ENCODE measurements at places on chromosomes 7 and 10.

GRCh38 chr10:112619556-112619955 is 172.5 kb downstream of the VTI1A start:
- no peak for DNase-seq

DNA sequence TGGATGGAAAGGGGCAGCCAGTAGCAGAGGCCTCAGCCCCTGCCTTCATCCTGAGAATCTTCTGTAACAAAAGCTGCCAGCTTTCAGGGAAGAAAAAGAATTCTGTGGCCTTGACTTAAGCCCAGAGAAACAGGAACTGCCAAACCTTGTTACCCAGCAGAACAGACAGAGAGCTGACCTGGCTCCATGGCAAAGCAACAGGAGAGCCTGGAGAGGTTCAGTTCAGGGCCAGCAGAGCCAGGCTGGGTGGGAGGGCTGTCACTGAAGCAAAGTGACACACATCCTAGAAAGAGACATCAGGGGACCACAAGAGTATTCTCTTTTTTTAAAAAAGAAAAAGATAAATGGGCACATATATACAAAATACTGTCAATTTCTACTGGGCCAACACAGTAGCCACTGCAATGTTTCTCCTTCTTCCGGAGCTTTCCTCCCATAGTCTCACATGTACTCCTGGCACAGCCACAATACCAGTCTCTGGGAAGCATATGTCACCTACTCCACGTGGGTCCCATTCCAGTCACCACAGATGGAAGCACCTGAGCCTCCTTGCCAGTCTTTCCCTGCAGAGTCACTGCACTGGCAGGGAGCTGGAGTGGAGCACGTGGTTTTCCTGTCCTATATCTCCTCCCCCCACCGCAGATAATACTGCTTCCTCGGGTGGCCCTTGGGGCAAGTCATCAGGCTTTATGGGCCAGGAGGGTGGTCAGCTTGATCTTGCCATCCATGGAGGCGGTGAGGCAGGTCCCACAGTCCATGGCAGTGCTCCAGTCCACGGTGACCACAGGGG is 15.2 kb upstream of the CYREN start:
- DNase-seq: no peak

- DNase-seq: no peak
These were observed 13.1 kb upstream of the FBXW4 start for GRCh38 chr10:101708073-101708472.

DNA sequence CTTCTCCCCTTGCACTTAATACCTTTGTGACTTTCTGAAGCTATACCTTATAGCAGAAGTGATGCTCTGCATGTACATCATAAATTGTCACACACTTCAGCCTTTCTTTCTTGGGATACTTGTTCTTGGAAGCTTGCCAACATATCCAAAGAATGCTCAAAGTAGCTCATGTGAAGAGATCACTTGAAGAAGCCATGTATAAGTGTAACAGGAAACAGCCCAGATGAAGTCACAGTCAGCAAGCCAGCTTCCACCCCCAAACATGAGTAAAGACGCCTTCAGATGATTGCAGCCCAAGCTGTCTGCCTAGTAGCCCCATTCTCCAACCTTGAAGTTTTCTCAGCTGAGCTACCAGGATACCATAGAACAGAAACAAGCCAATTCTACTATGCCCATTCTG is 50.9 kb downstream of the DGKB start:
- no peak for DNase-seq

- no peak for DNase-seq
These were observed 58.5 kb upstream of the IGFBP3 start for GRCh38 chr7:45979275-45980180.

DNA sequence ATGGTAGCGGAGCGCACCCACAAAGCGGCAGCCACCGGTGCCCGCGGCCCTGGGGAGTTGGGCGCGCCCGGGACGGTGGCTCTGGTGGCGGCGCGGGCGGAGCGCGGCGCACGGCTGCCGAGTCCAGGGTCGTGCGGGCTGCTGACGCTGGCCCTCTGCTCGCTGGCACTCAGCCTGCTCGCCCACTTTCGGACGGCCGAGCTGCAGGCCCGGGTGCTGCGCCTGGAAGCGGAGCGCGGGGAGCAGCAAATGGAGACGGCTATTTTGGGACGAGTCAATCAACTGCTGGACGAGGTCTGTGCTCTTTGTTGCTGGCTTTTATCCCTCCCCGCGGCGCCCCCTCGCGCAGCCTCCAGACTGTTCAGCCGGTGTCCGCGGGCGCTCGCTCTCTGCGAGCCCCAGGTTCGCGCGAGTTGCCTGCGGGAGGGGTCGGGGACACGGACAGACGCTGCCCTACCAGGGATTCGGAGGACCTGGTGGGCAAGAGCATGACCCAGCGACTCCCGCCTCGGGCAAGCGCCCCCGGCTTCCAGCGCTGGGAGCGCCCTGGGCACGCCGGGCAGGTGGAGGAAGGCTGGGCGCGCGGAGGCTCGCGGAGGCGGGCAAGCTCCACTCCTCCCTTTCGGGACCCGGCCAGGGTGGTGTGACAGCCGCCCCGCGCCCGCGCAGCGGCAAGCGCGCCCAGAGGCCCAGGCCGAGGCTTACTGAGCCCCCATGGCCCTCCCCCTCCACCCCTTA is 887 bp downstream of the COL13A1 start:
- peak; percentile 73 for DNase-seq

DNA sequence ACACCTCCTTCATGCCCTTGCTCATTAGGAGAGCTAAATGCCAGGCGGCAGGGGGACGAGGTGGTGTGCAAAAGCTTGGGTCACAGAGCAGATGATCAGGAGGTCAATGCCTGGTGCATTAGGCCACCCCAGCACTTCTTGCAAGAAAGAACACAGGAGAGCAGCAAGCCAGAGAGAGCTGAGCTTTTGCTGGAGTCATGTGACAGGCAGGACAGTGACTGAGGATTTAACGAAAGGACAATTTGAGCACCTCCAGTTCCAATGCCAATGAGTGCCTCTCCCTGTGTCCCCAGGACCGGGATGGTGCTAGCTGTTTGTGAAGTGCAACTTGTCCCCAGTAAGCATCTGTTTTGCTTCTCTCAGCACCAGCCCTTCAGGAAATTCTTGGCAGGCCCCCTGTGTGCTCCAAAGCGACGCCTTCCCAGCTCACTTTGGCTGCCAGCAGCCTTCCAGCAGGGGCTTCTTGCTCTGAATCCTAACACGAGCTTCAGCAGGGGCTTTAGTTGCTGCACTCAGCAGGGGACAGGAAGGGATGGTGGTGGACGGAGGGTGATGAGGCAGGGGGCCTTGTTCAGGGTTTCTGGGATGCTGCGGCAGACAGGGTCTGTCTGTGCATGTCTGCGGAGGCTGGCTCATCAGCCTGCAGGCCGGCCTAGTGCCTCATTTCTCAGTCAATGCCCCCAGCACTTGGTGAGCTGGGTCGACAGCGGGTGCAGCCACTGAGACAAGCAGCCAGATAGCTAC is 368.1 kb downstream of the RPS24 start:
- peak; percentile 66 for DNase-seq

DNA sequence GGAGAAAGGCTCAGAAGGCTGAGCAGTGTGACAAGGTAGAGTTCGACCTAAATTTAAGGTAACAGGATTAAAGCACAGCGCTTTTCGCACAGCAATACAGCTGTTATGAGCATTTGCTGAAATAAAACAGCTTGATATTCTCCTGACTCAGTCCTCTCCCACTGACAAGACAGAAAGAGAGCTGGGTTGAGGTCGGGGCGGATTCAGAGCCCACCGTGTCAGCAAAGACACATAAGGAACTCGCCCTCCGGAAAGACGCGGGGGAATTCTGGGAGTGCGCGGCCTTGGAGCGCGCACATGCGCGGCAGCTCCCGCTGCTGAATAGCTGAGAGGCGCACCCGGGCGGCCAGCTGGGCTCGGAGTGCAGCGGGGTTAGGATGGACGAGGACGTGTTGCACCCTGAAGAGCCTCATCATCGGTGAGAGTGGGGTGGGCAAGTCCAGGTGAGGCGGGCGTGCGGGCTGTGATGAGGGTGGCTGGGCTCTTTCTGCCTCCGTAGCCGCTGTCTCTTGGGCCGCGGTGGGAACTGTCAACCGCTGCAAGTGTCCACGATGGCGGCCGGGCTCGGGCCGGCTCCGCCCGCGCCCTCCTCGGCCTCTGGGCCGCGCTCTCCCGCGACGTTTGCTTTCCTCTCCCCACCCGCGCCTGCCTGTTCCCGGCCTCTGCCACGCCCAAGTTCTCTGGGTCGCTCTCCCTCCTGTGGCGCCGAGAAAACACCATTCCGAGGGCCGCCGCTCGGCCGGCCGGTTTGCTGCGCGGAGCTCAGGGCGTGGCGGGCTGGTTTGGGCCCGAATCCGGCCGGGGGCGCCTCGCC is 120.6 kb downstream of the LYZL1 start:
- peak; percentile 76 for DNase-seq

- DNase-seq: no peak
These were observed 647.6 kb downstream of the TNS3 start for GRCh38 chr7:46934198-46934825.

- peak; percentile 8 for DNase-seq
These were observed 962 bp upstream of the SLC26A4 start for GRCh38 chr7:107659666-107660065.

- no peak for DNase-seq
These were observed 5.7 kb downstream of the BLVRA start for GRCh38 chr7:43764039-43764761.

DNA sequence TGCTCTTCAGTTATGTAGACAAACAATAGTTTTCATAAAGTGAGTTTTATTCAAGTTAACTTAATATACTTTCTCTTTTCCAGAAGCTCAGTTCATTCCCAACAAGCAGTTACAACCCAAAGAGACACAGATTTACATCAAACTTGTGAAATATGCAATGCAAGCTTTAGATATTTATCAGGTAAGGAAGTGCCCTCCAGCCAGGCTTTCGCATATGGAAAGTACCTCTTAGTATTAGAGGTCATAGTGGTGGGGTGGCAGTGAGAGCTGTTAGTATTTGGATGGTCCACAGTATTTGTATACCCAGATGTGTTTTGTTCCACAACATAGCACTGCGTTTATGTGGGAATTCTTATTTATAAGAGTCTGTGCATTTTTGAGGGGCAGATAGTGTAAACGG is 32.1 kb downstream of the TRRAP start:
- DNase-seq: no peak

DNA sequence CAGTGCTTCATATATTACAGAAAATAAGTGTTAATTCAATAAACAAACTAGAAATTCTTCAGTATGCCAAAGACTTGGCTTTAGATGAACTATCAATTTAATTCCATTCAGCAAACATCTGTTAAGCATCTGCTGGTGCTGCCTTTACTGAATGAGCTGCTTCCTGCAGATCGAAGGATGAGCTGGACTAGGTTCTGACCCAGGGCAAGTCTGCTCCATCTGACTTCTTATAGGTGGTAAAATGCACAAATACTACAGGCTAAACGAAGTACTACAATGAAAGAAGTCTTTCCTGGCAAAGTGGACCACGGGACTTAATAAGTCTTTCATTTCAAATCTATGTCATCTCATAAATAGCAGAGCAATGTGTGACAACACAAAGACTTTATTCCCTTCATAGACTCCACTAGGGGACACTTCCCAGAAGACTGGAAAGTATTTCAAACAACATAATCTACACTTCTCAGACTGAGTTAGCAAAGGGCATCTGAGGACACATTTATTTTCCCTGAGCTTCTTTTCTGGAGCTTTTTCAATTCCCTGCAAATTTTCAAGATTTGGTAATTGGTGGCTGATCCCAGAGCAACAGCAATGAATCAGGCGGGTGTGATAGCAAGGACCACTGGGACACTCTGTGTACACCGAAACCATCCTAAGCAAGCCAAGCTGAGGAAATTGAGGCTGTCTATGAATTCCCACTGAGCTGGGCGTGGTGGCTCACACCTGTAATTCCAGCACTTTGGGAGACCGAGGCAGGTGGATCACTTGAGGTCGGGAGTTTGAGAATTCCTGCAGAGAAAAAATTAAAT is 108.9 kb upstream of the FRMD4A start:
- no peak for DNase-seq

- peak; percentile 20 for DNase-seq
These were observed 1.7 kb downstream of the EGFR start for GRCh38 chr7:55020466-55020871.

DNA sequence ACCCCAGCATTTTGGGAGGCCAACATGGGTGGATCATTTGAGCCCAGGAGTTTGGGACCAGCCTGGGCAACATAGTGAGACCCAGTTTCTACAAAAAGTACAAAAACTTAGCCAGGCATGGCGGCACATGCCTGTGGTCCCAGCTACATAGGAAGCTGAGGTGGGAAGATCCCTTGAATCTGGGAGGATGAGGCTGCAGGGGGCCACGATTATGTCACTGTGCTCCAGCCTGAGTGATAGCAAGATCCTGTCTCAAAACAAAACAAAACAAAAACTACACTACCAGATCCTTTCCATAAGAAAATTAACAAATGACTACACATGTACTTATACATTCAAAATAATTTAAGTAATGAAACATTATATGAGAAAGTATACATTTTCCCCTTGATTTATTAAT is 116.4 kb upstream of the KLF6 start:
- DNase-seq: no peak
